SJSA1 (cell line): ENCODE measurements at places on chromosomes 6 and 20.
A peak's percentile ranks its signal among the peaks of the same experiment; 100 is the strongest.

DNA sequence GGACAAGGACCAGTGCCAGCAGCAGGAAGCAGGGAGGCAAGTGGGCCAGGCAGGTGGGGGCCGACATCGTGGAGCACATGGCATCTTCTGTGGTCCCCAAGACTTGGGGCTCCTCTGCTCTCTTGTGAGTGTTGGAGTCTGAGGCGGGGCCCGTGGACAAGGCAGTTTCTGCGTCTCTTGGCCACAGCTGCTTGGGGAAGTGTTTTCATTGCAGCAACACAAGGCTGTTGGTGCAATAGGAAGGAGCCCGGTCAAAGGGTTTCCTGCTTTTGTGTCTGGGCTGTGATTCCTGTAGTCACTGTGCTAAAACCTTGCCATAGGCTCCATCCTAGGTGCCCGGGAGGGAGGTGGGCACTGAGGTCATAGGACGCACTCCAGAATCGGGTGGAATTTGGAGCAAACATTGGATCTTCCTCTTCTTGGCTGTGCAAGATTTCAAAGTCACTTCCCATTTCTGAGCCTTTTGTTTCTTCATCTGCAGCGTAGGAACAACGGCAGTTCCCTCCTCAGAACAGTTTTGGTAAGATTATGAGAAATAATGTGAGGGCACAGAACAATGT, at the start of gene SIRPB2:
TSS of gene SIRPB2 (minus strand) at position 140 of the 560 bp plus-strand sequence. CDS start at position 79, 61 bp downstream.
- H3K4me3 ChIP-seq: no peak within 1 kb of the TSS
- peaks cover 80% of the 10 kb centered on the region for H3K27me3 ChIP-seq
- H3K36me3 ChIP-seq: no peaks in the 10 kb centered on the region
- DNase-seq: no peak
- H3K27ac ChIP-seq: no peak within 1 kb of the TSS
- H3K4me1 ChIP-seq: no peaks in the 10 kb centered on the region

- peaks cover 19% of the 10 kb centered on the region for H3K27me3 ChIP-seq
- no peaks in the 10 kb centered on the region for H3K36me3 ChIP-seq
- H3K4me3 ChIP-seq: peak overlapping the region; percentile 20
- no peak overlapping the region for H3K27ac ChIP-seq
- DNase-seq: no peak
Observed at GRCh38 chr6:157236040-157236725, 87.1 kb downstream of the TMEM242 start.

- no peaks in the 10 kb centered on the region for H3K36me3 ChIP-seq
- no peak for DNase-seq
- no peaks in the 10 kb centered on the region for H3K27me3 ChIP-seq
- H3K4me1 ChIP-seq: peaks cover 13% of the 10 kb centered on the region
- H3K4me3 ChIP-seq: no peak overlapping the region
- no peak overlapping the region for H3K27ac ChIP-seq
Observed at GRCh38 chr6:137677709-137678108, 183.5 kb upstream of the OLIG3 start.

GRCh38 chr20:46701057-46701456, 8.4 kb upstream of the SLC2A10 start:
- no peak for DNase-seq
- no peak overlapping the region for H3K27ac ChIP-seq

DNA sequence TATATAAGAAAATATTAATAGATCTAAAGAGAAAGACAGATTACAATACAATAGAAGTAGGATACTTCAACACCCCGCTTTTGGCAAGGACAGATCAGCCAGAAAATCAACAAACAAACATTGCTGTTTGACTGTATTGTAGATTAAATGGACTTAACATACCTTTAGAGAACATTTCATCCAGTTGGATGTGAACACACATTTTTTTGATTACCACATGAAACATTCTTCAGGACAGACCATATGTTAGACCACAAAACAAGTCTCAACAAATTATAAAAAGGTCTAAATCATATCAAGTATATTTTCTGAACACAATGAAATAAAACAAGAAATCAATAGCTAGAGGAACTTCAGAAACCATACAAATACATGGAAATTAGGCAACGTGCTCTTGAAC, 148.2 kb downstream of the TRMT11 start:
- no peak for DNase-seq
- H3K27me3 ChIP-seq: no peaks in the 10 kb centered on the region
- no peaks in the 10 kb centered on the region for H3K36me3 ChIP-seq

DNA sequence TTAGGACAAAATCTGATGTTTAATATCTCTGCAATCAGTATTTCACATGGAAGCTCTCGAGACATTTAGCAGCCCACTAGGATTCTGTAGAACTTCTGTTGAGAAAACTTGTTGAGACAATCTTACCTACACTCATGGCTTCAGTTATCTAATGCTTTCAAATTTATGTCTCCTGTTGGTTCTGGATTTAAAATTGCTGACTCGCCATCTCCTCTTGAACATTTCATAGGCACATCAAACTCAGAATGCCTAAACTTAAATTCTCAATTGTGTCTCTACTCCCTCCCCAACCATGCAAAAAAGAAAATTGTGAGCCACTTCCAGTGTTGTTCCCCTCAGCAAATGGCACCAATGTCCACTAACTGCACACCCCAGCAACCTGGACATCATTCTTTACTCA, 142.5 kb upstream of the AHI1 start:
- no peak overlapping the region for H3K27ac ChIP-seq
- no peak overlapping the region for H3K4me3 ChIP-seq
- H3K27me3 ChIP-seq: no peaks in the 10 kb centered on the region
- no peak for DNase-seq
- H3K4me1 ChIP-seq: no peaks in the 10 kb centered on the region
- H3K36me3 ChIP-seq: no peaks in the 10 kb centered on the region

GRCh38 chr6:23446469-23446967, 679.5 kb upstream of the NRSN1 start:
- H3K4me1 ChIP-seq: no peaks in the 10 kb centered on the region
- H3K27me3 ChIP-seq: no peaks in the 10 kb centered on the region
- no peaks in the 10 kb centered on the region for H3K36me3 ChIP-seq
- H3K4me3 ChIP-seq: no peak overlapping the region

DNA sequence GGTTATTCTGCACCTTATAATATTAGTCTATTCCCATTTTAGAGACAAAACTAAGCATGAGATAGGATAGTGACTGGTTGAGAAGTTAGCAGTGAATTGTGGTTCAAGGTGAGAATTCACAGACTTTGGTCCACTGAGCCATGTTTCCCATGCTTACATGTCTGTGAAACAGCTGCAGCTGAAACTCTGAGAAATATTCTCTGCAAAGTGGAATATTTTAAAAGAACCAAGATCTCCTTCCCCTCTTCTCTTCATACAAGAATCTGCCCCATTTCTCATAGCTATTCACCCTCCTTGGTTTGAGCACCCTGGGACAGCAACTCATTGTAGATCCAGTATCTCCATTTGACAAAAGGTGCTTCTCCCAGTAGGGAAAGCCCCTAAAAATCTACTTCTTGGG, 70.2 kb upstream of the TMEM170B start:
- H3K27me3 ChIP-seq: no peaks in the 10 kb centered on the region; the same call in 1 of the 2 replicates
- DNase-seq: no peak
- H3K27ac ChIP-seq: no peak overlapping the region
- H3K4me1 ChIP-seq: no peaks in the 10 kb centered on the region

DNA sequence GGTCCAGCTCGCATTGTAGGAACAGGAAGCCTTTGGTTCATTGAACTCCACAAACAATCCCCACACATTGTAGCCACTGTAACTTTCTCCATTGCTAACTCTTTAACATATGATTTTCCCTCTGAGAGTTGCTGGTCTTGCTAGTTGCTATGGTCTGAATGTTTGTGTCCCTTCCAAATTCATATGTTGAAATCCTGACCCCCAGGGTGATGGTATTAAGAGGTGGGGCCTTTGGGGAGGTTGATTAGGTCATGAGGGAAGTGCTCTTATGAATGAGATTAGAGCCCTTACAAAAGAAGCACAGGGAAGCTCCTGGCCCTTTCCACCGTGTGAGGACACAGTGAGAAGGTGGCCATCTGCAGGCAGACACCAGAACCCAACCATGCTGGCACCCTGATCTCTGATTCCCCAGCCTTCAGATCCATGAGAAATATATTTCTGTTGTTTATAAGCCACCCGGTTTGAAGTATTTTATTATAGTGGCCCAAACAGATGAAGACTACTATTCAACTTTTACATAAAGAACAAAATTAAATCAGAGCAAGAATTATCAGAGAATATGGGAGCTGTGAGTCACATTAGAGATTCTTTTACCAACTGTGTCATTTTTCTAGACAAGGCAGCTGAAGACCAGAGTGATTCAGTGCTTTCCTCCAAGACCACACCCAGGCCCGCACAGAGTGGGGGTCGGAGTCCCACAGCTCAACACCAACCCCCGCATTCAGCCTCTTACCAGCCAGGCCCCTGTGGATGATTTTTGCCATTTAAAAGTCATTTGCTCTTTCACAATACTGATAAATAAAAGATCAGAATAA, 143.0 kb downstream of the SAMD5 start:
- no peaks in the 10 kb centered on the region for H3K36me3 ChIP-seq
- H3K27ac ChIP-seq: peak overlapping the region; percentile 84
- peaks cover 72% of the 10 kb centered on the region for H3K4me1 ChIP-seq
- H3K27me3 ChIP-seq: no peaks in the 10 kb centered on the region
- no peak overlapping the region for H3K4me3 ChIP-seq

DNA sequence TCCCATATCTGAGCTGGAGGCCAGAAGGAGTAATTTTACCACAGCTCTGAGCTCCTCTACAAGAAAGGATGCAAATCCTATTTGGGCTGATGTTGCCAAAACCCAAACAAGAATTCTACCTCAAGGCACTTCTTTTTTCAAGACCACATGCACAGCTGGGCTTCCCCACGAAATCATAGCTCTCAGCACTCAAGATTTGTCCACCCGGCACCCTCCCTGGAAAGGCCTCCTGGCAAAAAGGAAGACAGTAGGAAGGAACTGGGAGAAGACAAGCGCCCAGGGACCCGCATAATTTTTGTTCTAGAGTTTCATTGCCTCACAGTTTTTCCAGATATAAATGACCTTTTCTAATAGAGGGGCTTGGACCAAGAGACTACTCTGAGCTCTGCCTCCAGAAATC, 90.5 kb downstream of the BANF2 start:
- no peaks in the 10 kb centered on the region for H3K27me3 ChIP-seq
- DNase-seq: no peak
- H3K27ac ChIP-seq: no peak overlapping the region

GRCh38 chr6:16811277-16811979, 50.2 kb upstream of the ATXN1 start:
- H3K36me3 ChIP-seq: no peaks in the 10 kb centered on the region
- no peak for DNase-seq
- no peaks in the 10 kb centered on the region for H3K27me3 ChIP-seq
- no peak overlapping the region for H3K27ac ChIP-seq

DNA sequence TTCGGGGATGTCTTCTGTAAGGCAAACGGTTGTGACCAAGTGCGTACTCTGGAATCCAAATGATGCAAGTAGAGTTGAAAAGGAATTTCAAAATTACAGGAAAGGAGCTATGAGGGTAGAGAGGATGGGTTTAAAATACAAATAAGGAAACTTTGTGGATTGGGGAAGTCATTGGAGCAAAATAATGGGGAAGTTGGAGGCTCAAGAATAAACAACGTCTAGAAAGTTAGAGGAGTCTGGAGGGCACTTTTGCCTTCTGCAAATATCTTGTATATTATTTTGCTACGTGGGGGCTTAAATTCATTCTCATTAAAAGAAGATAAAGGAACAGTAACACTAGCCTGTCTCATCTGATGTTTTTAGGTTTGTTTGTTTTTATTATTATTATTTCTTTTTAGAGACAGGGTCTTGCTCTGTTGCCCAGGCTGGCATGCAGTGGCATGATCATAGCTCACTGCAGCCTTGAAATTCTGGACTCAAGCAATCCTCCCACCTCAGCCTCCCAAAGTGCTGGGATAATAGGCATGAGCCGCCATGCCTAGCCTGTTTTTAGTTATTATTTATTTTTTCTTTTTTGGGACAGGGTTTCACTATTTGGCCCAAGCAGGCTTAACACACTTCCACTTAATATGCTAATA, 55.0 kb upstream of the TNFAIP3 start:
- no peaks in the 10 kb centered on the region for H3K36me3 ChIP-seq
- H3K27me3 ChIP-seq: no peaks in the 10 kb centered on the region
- H3K4me3 ChIP-seq: no peak overlapping the region
- H3K27ac ChIP-seq: peak overlapping the region; percentile 79

DNA sequence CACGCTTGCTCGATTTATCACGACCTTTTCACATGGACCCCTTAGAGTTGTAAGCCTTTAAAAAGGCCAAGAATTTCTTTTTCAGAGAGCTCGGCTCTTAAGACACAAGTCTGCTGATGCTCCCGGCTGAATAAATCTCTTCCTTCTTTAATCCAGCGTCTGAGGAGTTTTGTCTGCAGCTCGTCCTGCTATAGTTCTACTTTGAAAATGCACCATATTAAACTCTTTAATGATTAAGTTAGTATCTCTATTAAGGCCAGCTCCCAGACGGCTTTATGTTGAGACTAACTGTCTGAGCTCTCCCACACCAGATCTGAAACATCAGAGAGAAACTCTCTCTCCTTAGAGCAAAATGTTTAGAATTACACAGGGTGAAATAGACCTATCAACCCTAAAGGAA, 18.0 kb upstream of the GSTA3 start:
- no peak overlapping the region for H3K27ac ChIP-seq
- no peak for DNase-seq
- no peaks in the 10 kb centered on the region for H3K36me3 ChIP-seq
- peaks cover 20% of the 10 kb centered on the region for H3K4me1 ChIP-seq
- H3K27me3 ChIP-seq: no peaks in the 10 kb centered on the region
- no peak overlapping the region for H3K4me3 ChIP-seq

DNA sequence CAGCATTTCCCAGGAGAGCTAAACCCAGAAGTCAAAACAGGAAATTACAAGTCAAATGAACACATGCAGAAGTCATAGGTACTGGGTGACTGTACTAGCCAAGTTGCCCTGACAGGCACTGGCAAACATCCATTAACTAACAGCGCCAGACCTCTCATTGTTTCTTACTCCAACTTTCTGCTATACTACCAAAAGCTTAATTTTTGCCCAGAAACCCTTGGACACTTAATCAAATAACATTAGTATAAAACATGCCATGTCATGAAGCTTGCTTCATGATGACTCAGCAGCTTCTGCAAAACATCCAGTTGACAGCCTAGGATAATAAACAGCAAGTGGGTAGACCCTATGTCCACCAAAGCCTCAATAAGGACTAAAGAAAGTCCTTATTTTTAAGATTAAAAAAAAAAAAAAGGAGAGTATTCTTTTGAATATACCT, 3.5 kb downstream of the NUP153 start:
- H3K27me3 ChIP-seq: no peaks in the 10 kb centered on the region
- DNase-seq: peak; percentile 48
- peaks cover 23% of the 10 kb centered on the region for H3K36me3 ChIP-seq
- H3K4me1 ChIP-seq: peaks cover 35% of the 10 kb centered on the region
- peak overlapping the region; percentile 70 for H3K27ac ChIP-seq
- H3K4me3 ChIP-seq: no peak overlapping the region

DNA sequence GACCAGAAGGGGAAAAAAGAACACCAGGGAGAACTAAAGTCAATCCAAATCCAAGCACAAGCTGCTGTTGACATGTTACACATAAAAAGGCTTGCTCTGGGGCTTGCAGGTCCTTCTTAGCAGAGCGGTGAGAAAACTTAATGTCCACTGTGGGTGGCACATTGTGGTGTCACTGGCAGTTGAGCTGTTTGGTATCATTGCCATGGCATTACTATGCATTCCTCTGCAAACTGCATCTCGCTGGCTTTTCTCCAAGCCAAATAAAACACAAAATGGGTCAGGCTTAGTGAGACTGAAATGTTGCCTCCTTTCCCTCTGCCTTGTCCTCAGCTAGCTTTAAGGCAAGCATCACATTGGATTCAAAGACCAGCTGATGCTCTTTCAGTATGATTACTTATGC, 40.9 kb downstream of the LY86 start:
- DNase-seq: peak; percentile 51
- no peaks in the 10 kb centered on the region for H3K27me3 ChIP-seq
- H3K4me1 ChIP-seq: peaks cover 12% of the 10 kb centered on the region
- H3K27ac ChIP-seq: no peak overlapping the region

- no peak for DNase-seq
- no peaks in the 10 kb centered on the region for H3K4me1 ChIP-seq
- no peak overlapping the region for H3K27ac ChIP-seq
- no peaks in the 10 kb centered on the region for H3K27me3 ChIP-seq
- H3K4me3 ChIP-seq: no peak overlapping the region
Observed at GRCh38 chr20:9736373-9736772, 102.5 kb downstream of the PAK5 start.
